Stimulated activated CD4-positive, alpha-beta T cell treated with anti-CD3 and anti-CD28 coated beads, Interleukin-1b, Interleukin-23, amount 100 ng/mL, for 1 hour (primary cell): ENCODE measurements at places on chromosomes 16 and 17.

DNA sequence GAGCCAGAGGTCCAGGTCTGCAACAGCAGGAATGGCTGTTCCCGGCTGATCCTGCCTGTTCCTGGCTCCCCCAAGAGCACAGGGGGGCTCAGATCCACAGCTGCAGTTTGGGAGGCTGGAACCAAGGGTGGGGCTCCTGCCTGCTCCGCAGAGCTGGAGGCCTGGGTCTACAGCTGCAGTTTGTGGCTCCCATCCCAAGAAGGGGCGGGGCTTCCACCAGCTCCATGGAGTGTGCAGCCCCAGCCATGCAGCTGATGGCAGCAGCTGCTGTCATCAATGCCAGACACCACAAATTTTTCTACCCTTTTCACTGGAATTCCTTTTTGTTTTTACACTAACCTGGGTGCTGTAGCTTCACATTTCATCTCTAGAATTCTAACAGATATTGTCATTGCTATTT is 135.4 kb upstream of the KIF2B start:
- DNase-seq = no peak

GRCh38 chr17:3794557-3795389 is 6.2 kb downstream of the ITGAE start:
- DNase-seq = no peak

- no peak for DNase-seq
Measured at GRCh38 chr16:64278196-64278595, 843.7 kb downstream of the CDH11 start.

GRCh38 chr16:3948378-3948995 is 68.0 kb upstream of the CREBBP start:
- no peak for DNase-seq

GRCh38 chr16:55261301-55261700 is 62.7 kb upstream of the IRX6 start:
- DNase-seq = no peak

DNA sequence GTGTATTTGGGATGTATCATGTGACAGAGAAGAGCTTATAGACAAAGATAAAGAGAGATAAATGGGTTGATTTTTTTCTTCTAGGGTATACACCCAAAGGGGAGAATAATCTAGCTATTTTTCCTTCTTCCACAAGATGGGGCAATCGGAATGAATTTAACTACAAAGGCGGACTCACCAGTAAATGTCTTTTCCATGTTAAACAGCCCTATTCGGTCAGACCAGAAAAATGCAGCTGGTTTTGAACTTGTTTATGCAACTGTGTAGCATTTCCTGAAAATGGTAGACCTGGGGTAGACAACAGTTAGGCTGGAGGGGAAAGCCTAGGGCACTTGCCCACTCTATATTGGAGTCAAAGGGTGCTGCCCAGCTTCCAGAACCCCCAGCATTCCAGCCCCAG is 477.1 kb downstream of the TOX3 start:
- DNase-seq = no peak

DNA sequence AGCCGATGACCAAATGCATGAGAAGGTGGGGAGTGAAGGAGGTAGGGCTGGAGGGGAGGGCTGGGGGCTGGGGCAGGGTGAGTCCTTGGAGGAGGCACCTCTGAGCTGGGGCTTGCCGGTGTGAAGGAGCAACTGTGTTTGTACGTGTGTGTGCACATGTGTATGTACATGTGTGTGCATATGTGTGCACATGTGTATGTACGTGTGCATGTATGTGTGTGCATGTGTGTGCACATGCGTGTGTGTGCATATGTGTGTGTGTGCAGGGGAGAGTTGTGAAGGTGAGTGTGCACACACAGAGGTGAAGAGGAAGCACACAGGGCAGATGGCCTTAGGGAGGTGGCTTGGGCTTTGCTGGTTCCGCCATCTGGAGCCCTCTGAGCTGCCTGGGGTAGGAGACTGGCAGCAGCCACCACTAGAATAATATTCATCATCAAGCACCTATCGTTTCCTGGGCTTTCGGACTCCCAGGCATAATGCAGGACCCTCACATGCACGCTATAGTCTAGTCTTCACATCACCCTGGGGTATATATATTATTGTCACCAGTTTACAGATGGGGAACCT is 120.9 kb upstream of the CDC42EP4 start:
- DNase-seq = no peak

- DNase-seq = no peak
Measured at GRCh38 chr16:77158293-77158692, 32.7 kb upstream of the MON1B start.

- no peak for DNase-seq
Measured at GRCh38 chr16:74862743-74863244, 88.2 kb upstream of the FA2H start.

DNA sequence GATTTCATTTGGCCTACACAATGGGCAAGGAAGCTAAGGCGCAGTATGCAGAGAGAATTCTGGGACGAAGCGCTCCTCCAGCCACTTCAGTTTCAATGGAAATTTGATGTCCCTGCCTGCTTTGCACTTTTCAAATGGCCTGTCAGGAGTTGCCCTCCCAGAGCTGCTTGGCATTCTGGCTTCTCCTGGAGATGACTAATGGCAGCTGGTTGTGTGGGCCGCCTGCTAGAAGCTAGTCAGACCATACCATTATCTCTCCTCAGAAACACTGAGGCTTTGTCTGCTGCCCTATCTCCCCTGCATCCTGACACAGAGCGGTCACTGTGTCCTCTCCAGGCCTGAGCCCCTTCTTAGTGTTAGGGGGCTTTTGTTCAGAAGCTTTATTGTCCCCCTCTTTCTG is 180.1 kb downstream of the SPECC1 start:
- DNase-seq = no peak

DNA sequence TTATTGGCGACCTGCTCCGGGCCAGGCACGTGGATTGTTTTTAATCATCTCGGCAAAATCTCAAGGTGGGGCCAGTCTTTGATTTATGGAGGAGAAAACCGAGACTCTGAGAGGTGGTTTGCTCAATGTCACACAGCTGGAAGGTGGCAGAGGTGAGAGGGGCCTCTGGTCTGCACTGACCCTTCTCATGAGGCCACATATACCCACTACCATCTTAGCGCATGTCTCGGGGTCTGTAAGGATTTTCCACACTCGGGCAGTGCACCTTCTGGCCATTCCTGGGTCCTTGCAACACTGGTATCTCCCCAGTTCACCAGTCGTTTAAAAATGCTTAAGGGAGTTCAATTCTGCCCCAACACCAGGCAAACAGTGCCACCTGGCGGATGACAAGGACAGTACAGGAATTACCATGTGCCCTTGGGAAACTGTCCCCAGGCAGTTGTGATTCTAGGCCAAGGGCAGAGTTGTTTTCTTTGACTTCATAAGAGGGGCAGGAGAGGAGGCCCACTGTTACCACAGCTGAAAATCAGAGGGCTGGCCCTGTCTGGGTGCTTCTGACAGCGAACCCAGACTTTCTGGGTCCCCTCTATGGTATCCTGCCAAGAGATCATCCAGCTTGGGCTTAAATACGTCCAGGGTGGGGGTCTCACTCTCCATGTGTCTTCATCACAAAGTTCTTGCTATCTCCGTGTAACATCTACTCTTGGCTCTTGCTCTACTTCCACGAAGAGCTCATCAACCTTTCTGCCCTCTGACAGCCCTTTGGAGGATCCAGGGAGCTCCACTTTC is 39.4 kb upstream of the RAI1 start:
- peak; percentile 73 for DNase-seq

- DNase-seq = no peak
Measured at GRCh38 chr17:77963441-77963840, 4.9 kb downstream of the TNRC6C start.

DNA sequence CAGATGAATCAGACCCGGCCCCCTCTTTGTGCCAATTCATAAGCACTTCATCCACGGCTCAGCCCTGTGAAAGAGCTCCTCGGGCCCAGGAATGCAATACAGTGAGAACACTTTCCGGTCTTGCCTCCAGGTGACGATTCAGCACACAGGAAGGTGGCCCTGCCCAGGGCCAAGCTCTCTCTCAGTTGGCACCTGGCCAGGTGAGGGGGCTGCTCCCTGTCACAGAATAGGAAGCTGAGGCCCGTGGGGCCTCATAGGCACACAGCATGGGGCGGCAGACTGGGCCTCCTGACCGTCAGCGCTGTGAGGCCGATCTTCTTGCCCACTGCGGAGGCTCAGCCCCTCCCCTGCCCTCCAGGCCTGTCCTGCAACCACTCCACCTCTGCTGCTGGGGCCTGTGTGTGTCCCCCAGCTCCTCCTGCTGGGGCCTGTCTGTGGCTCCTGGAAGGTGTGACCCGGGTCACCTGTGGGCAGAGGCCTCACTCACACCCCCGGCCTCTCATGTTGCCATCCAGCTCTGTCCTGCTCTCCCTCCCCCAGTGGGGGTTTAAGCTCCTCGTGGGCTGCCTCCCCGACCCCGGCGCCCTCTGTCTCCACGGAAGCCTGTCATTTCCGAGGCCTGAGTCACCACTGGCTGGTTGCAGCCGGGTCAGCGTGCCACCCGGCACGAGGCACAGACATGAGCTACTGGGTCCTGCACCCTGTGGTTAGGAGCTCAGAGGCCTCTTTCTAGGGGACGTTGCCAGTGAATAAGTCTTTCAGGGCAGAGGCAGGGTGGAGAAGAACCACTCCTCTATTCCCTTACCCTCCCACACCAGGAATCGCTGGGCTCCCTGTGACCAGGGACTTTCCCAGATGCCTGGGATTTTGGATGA is 114.4 kb downstream of the SEC14L1 start:
- DNase-seq = no peak

GRCh38 chr17:4849011-4849536 is 15.9 kb downstream of the MINK1 start:
- no peak for DNase-seq

DNA sequence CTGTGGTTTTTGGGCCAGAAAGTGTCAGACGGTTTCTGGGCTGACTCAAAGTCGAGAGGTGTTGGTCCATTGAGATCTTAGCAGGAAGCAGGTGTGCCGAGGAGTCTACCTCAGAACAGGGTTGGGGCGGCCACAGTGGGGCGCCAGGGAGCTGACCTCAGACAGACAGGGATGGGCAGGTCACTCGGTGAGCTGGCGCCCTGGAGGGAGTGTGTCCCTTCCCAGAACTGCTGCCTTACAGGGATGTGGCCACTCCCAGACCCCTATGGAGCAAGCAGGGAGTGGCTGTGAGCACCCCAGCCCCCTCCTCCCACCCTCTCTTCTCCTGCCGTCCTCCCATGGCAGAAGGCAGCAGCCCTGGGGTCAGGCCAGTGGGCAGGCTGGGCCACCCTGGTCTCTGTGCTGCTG is 14.0 kb upstream of the DPEP1 start:
- DNase-seq = no peak

DNA sequence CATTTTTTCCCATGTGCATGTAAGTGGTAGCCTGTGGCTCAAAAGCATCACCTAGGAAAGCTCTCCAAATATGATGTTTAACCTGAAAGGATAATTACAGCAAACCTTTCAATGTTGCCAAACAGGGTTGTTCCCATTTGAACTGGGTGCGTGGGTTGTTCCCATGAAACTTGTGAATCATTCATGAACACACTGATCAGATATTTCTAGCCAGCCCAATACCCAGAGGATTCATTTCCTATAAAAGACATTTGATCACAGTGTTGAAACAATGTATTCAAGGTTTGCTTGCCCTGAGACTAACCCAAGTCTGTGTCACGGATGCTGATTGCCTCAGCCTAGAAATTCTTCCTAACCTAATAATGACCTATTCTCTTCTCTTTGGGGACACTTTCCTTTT is 12.9 kb downstream of the KRT39 start:
- DNase-seq = no peak

DNA sequence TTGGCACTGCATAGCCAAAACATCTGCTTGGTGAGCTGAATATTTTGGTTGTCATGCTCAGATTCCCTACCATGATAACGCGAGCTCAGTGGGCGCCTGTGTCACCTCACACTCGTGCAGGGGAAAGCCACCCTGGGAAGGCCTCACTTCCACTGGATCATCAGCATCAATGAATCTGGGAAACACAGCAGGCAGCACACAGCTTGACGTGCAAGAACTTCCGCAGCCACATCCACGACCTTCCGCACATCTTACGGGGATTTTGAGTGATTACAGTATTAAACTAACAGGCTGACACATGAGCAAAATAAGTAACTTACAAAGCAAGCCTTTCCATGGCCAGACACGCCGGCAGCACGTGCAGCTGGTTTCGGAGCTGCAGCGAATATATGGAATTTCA is 54.7 kb upstream of the FOXF1 start:
- no peak for DNase-seq

GRCh38 chr17:57860414-57860999 is 10.7 kb upstream of the MRPS23 start:
- DNase-seq = no peak

GRCh38 chr17:78127239-78127887 is 1.2 kb downstream of the TMC6 start:
- no peak for DNase-seq

- no peak for DNase-seq
Measured at GRCh38 chr16:19485611-19486010, 36.3 kb downstream of the GDE1 start.

GRCh38 chr16:69932228-69932627 is 18.9 kb upstream of the CLEC18A start:
- no peak for DNase-seq

GRCh38 chr16:28572696-28573510 is 19.2 kb downstream of the SGF29 start:
- DNase-seq = no peak

- DNase-seq = no peak
Measured at GRCh38 chr17:34533806-34534527, 45.4 kb upstream of the TMEM132E start.

GRCh38 chr16:29844575-29845331 is 18.3 kb downstream of the CDIPT start:
- DNase-seq = no peak

DNA sequence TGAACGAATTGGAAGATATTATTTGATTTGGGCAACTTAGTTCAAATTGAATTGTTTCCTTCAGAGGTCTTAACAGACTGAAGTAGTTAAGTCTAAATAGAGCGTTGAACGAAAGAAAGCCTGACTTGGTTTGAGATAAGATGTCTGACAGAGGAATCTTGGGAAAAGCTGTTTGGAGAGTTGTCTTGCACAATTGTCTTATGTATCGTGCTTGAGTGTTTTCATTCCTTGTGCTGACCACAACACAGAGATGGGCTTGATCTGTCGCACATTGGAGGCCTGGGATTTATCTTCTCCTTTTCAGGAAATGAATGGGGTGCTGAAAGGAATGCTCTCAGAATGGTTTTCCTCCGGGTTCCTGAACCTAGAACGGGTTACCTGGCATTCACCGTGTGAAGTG is 7.8 kb downstream of the MLYCD start:
- DNase-seq = no peak
